HL-60 (cell line): ENCODE measurements at places on chromosomes 1 and 21.

DNA sequence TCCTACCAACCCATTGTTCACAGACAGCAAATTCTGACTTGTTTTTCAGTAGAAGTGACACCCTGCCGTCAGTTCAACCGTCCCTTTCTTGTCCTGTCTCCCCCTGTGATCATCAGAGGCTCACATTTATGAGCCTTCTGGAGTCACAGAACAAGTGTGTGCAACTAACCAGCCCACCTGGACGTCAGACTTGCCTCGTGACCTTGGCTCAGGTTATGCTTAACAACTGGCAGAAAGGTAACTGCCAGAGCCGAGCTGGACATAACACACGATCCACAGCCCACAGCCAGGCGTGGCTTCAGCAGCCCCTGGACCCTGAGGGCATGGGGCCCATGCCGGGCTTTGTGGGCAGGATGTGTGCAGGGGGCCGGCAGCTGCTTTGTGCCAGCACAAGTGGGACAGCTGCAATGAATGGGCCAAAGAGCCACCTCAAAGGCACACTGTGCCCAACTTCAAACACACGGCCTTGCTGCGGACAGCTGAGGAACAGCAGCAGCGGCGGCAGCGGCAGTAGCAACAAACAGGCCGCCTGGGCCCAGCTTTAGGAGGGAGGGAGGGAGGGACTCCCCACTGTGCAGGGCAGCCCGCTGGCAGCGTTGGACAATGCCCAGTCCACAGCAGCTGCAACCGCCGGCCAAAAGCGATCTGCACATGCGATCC lies 103.9 kb downstream of the ZBTB18 start:
- no peak for DNase-seq

GRCh38 chr1:214816603-214817002 lies 213.6 kb downstream of the CENPF start:
- no peak for DNase-seq

- no peak for DNase-seq
Measured at GRCh38 chr1:219294251-219294650, 120.6 kb downstream of the LYPLAL1 start.

- no peak for DNase-seq
Measured at GRCh38 chr21:16775076-16775475, 737.8 kb upstream of the CXADR start.

GRCh38 chr1:84835169-84835568 lies 57.8 kb downstream of the LPAR3 start:
- no peak for DNase-seq

GRCh38 chr1:2133039-2133878 lies 61.3 kb downstream of the FAAP20 start:
- peak; percentile 95 for DNase-seq

- peak; percentile 70 for DNase-seq
Measured at GRCh38 chr1:71766748-71767147, 515.6 kb downstream of the NEGR1 start.

DNA sequence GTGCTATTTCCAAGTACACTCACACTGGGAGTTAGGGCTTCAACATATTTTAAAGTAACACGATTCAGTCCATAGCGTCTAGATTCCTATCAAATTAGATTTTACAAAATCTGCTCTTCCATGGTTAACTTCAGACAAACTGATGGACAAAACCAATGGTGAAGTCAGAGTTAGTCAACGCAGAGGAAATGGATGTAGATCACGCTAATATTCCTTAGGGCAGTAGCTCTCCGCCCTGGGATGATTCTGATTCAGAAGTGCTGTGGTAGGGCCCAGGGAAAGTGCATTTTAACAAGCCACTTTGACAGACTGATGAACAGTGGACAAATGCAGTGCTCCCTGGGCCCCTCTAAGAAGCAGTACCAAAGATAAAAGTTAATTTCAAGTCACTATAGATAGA lies 83.2 kb downstream of the HIVEP3 start:
- DNase-seq, result no peak

DNA sequence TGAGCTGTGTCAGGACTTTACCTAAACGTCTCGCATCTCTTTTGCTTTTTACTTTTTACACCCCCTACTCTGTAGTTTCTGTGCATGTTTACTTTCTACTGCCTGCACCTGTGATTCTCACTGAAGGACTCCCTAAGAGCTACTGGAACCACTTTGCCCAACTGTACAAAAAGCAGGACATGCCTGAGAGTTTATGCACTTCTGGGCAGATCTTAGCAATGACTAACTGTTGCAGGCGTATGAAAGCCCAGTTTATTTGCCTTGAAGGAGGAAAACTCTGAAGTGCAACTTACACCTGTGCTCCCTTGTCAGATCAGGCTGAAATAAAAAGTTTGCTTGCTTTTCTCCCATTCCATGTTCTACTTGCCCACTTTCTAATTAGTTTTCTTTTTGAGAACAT lies 467.0 kb upstream of the USP24 start:
- DNase-seq, result no peak

GRCh38 chr21:41499920-41500319 lies 8.0 kb downstream of the TMPRSS2 start:
- no peak for DNase-seq

DNA sequence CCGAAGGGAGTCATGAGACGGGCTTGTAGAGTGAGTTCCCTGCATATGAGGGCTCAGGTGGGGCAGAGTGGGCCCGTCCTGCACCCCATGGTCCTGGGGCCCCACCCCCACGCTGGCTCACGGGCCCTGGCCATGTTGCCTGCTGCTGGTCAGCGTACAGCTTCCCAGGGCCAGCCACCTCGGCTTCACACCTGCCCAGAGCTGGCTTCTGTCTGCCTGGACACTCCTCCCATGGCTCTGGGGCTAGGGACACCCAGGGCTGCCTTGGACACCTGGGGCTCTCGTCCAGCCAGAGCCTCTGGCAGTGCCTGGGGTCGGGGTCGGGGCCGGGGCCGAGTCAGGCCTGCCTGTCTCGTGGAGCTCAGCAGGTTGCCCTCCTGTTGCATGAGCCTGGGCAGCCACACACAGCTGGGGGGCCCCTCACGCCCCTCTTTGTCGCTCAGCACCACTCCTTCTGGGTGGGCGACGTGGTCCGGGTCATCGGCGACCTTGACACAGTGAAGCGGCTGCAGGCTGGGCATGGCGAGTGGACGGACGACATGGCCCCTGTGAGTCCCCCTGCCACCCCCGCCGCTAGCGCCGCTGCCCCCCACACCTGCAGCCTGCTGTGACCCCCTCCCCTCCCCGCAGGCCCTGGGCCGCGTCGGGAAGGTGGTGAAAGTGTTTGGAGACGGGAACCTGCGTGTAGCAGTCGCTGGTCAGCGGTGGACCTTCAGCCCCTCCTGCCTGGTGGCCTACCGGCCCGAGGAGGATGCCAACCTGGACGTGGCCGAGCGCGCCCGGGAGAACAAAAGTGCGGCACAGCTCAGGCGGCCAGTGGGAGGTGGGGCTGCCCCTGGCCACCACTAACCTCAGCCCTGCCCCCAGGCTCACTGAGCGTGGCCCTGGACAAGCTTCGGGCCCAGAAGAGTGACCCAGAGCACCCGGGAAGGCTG lies 5.5 kb upstream of the MMP23B start:
- DNase-seq, result no peak

DNA sequence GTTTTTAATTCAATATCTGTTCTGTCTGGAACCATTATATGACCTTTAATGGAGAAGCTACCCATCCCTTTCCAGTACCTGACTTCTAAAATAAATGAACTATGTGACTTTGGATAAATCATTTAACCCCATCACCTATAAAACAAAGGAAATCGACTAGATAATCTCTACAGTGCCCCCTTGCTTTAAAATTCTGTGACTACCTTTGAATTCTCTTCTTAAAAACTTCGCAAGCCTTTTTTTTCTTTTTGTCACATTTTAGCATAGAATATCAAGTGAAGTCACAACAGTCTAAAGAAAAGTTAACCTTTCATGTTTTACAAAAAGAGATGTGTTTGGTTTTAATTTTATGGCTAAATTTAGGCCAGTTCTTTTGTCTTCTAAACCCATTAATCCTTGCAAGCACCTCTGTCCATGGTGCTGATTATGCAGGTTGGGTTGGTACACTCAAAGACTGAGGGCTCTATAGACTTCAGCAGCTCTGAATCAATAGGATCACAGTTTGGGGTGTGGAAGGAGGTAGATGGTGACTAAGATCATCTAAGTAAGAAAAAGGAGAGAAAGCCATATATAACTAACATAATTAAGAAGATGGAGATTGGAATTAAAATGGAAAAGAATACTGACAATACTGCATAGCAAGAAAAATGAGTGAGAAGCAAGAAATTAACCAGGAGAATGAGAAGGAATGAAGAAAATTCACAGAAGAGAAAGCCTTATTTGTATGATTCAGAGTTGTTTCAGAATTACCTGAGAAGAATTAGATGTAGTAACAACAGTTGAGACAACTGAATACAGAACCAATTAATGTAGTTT lies 59.2 kb downstream of the TBX15 start:
- no peak for DNase-seq

DNA sequence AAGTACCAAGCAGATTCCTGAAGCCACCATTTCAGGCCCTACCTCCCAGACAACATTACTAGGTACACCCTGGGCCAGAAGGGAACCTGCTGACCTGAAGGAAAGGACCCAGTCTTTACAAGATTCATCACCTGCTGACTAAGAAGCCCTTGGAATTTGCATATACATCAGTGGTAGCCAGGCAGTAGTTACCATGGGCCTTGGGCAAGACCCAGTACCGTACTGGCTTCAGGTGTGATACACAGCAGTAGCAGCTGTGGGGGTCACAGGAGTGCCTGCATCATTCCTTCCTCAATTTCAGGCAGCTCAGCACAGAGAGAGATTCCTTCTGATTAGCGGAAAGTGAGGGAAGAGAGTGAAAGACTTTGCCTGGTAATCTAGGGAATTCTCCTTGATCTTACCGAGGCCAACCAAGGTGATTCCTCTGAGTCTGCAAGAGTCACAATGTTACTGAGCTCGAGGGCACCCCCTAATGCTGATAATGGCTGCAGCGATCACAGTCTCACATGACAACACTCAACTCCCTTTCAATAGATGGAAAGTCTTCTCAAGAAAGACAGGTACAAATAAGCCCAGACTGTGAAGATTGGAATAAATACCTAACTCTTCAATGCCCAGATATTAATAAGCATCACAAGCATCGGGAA lies 22.0 kb upstream of the UHMK1 start:
- DNase-seq, result no peak

GRCh38 chr1:156832434-156832833 lies 15.8 kb upstream of the SH2D2A start:
- DNase-seq, result no peak

DNA sequence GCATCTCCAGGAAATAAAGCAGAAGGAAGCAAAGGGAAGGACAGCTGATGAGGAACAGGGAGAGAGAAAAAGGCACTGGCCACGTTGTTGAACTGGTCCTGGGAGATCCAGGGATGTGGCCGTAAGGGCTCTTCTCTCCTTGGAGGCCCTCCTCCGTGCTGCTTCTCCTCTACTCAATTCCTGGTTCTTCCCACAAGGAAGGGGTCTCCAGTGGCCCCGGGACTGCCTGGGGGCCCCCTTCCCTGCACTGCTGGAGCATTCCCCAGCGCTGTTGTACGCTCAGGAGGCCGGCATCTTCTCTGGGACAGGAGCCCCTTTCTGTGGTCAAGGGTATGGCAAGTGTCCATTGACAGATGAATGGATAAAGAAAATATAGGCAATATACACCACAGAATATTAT lies 88.5 kb upstream of the TLR5 start:
- DNase-seq, result no peak

DNA sequence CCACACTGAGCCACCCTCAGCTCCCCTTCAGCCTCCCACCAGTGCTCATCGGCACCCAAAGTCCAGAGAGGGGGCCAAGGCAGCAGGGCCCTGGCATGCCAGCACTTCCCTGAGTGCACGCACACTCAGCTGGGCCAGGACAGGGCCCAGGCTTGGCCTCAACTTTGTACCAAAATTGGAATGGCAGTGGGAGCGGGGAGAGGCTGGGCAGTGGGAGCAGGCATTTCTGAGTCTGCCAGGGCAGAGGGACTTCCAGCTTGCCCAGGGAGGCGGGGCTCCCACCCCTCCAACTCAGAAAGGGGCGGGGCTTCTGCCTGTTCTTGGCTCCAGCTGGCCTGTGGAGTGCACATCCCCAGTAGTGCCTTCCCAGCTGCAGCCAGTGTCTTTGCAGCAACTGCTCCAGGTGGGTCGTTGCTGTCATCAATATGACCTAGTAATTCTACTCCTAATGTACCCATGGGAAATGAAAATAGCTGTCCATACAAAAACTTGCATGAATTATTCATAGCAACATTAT lies 10.3 kb upstream of the SNX7 start:
- DNase-seq, result no peak

DNA sequence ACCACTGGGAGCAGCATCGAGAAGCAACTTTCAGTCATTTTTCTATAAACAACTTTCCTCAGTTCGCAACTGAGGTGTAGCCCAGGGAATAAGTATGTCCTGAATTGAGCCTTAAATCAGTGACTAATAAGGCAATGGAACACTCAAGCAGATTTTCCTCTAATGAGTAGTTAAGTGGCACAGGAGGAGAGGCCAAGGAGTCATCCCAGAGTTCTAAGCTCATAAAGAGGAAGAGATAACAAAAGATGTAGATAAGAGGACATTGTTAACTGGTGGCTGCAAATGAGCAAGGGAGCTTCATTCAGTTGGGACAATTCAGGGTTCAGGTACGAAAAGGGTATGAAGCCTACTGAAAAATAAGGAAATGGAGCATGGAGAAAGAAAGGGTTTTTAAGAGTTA lies 64.5 kb downstream of the LRRC40 start:
- DNase-seq, result no peak

DNA sequence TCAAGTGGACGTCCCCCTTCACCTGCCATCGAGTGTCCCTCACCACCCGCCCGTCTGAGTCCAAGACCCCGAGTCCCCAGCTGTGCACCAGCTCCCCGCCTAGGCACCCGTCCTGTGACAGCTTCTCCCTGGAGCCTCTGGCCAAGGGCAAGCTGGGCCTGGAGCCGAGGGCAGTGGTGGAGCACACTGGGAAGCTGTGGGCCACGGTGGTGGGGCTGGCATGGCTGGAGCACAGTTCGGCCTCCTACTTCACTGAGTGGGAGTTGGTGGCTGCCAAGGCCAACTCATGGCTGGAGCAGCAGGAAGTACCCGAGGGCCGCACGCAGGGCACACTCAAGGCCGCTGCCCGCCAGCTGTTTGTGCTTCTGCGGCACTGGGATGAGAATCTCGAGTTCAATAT lies 63.2 kb downstream of the VWA5B1 start:
- no peak for DNase-seq

DNA sequence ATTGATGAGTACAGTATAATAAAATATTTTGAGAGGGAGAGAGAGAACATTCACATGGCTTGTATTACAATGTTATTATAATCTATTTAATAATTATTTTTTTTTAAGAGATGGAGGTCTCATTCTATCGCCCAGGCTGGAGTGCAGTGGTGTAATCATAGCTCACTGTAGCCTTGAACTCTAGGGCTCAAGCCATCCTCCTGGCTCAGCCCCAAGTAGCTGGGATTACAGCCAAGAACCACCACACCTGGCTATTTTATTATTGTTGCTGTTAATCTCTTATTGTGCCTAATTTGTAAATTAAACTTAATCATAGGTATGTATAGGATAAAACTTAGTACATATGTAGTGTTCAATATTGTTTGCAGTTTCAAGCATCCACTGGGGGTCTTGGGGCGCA lies 57.8 kb downstream of the HS2ST1 start:
- DNase-seq, result no peak

DNA sequence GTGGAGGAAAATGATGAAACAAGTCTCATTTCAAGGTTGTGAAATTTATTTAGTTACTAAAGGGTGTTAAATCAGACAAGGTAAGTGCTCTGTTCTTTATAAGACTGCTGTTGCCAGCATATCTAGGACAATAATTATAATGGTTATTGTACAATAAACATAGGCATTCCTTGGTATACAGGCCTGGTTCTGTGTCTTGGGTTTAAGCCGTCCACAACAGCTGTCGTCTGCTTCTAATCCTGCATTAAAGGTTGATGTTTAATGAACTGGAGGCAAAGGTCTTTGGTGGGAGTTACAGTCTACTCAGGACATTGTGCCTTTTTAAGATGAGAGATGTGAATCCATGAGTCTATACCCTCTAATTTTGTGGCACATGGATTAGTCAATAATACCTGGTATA lies 23.4 kb upstream of the FMO4 start:
- DNase-seq, result no peak
